ENCODE measurements at places on chromosomes 6 and 20.

- DNase-seq: no peak
Observed at GRCh38 chr6:10624836-10625235, 69.6 kb downstream of the C6orf52 start.

GRCh38 chr6:52263709-52264540 lies 19.6 kb upstream of the IL17F start:
- peak; percentile 50 for DNase-seq

DNA sequence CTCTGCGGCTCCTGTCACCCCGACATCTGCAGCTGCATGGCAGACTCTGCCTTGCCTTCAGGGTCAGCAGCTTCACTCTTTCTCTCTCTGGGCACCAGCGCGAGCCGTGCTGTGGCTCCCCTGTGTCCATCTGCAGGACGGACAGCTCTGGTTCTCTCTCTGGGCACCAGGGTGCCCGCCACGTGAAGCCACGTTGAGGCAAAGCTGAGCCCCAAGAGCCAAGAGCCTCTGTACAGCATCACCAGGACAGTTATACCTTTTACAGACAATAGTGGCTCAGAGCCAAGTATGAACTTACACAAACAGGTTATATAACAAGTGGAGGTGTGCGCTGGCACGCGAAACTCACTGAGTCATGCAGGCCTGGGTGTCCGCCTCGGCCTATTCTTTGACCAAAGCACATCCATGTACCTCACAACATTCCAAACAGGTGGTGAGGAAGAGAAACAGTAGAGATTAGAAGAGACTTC lies 50.8 kb downstream of the FAM50B start:
- DNase-seq: no peak

- no peak for DNase-seq
Observed at GRCh38 chr20:47125758-47126591, 230.5 kb downstream of the ZMYND8 start.

DNA sequence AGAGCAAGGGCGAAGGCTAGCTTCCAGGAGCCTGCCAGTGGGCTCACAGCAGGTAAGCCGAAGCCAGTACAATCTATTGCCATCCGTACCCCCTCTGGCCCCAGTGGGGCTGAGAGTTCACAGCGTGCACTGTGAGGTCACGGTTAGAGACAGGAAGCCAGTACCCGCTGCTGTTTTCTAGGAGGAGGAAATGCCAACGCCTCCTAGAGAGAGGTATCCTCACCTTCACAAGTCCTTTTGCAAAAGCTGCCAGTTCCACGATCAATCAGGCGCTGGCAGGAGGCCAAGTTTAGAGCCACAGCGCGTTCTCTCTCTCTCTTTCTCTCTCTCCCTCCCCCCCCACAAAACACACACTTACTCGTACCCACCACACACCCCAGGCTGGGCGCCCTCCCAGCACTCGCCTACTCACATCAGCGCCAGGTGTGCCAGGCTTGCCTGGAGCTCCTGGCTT lies 22.5 kb downstream of the COL9A1 start:
- no peak for DNase-seq

- DNase-seq: peak; percentile 75
Observed at GRCh38 chr6:29653452-29654038, 3.3 kb upstream of the MOG start.

GRCh38 chr6:79993012-79993910 lies 11.2 kb upstream of the TTK start:
- DNase-seq: no peak

DNA sequence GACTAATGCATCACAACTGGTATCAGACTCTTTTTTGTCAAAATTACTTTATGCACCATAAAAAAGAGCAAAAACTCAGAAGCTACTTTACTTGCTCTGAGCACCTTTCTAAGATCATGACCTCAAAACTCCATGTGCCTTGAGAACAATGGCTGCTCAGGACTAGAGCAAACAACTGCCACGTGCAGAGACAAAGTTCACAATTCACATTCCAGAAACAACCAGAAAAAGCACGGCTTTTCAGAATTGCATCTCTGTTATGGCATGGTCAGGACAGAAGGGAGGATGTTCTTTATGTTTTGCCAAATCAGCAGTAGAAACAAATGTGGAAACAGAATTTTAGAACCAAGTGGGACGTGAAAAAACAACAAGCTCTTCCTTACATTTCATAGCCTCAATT lies 70.5 kb downstream of the CNKSR3 start:
- no peak for DNase-seq

GRCh38 chr20:47886454-47887041 lies 101.3 kb upstream of the SULF2 start:
- no peak for DNase-seq

DNA sequence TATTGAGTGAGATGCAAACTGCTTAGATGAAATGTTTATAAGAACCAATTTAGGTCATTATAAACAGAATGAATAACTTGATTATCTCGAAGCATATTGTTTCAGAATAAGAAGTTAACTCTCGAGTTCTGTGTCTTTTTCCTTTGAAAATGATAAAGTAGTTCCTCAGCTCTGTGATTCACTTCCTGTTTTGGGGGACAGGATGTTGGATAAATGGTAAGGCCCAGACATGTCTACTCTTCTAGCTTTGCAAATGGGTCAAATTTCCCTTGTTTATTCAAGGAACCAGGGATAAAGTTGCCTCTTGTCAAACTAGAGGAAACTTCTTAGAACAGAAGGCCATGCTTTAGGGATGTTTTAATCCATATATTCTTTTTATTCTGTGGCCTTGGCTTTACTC lies 246.9 kb downstream of the SOX4 start:
- DNase-seq: no peak

GRCh38 chr20:36132802-36133211 lies 21.7 kb upstream of the EPB41L1 start:
- DNase-seq: no peak

GRCh38 chr6:24854077-24854666 lies 55.5 kb upstream of the ARMH2 start:
- no peak for DNase-seq

GRCh38 chr6:103036846-103037245 lies 1643.3 kb downstream of the GRIK2 start:
- DNase-seq: no peak

GRCh38 chr6:52964318-52964717 lies 30.8 kb downstream of the GSTA4 start:
- DNase-seq: no peak

DNA sequence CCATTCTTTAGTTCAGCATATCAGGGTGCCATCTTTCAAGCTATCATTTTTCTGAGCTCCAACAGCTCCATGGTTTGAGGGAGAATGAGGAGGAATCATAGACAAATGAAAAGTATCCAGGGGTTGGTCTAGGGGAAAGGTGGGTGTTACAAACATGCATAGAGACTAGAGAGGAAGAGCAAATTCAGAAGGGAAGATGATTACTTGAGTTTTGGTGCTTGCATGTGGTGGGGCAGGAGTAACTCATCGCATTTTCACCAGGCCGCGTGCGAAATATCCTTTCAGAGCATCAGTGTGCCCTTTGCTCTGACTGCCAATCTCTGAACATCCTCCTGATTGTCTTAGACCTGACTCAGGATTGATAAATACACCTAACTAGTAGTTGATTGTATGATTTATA lies 7.7 kb upstream of the BICRAL start:
- DNase-seq: no peak
